ENCODE measurements at places on chromosomes 11 and 22. TPM values are rescaled to one million over a fixed set of nuclear protein-coding genes. Genes with fewer than 3 reads are reported as not detected.

SCGB1C1 gene
- not detected for total RNA-seq

MIF gene
- total RNA-seq, result 362 TPM

DNA sequence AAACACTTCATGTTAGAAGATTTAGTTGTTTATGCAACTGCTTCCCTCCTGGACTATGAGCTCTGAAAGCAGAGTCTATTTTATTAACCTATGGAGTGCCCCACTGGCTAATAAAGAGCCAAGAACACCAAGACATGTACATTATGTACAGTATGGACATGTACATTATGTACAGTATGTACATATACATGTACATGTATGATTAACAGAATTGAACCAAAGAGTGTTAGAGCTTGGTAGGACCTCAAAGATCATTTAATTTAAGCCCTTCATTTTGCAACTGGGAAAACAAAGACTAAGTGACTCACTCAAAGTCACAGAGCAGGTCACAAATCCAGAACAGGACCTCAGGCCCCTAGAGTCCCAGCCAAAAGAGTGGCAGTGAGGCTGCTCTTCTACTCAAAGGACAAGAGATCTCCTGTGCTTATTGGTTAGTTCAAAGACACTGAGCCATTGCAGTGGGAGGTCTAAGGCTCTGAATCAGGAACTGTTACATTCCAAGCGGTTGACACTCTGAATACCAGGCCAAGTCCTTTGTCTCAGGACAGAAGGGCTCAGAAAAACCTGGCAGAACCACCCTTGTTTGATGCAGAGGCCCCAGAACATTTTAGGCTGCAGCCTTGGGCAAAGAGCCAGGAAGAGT is 103.8 kb downstream of the FAM168A start:
- peak; percentile 15 for DNase-seq

DNA sequence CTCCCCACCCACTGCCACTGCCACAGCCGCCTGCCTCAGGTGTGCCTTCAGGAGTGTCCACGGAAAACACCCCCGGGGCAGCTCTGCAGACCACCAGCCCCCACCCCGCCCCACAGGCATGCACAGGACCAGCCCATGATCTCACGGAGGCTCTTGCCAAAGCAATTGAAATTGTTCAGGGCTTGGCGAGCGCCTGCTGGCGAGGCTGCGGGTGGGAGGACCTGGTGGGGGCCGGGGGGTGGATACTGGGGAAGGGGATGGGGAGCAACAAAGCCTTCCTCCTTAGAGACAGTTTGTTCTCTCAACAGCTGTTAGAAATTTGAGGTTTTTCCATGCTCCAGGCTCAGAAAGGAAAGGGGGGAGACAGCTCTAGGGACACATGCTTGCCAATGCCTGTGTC is 274.7 kb downstream of the MN1 start:
- no peak for DNase-seq

- no peak for DNase-seq
Measured at GRCh38 chr11:86678296-86678695, 5.9 kb upstream of the ME3 start.

- no peak for DNase-seq
Measured at GRCh38 chr22:50542416-50542927, 3.2 kb upstream of the KLHDC7B start.

All from lower leg skin (tissue), 4 donors.